ENCODE measurements at places on chromosomes 7 and 10.

GRCh38 chr10:132650611-132651250 is 113.1 kb downstream of the INPP5A start:
- no peak for DNase-seq

DNA sequence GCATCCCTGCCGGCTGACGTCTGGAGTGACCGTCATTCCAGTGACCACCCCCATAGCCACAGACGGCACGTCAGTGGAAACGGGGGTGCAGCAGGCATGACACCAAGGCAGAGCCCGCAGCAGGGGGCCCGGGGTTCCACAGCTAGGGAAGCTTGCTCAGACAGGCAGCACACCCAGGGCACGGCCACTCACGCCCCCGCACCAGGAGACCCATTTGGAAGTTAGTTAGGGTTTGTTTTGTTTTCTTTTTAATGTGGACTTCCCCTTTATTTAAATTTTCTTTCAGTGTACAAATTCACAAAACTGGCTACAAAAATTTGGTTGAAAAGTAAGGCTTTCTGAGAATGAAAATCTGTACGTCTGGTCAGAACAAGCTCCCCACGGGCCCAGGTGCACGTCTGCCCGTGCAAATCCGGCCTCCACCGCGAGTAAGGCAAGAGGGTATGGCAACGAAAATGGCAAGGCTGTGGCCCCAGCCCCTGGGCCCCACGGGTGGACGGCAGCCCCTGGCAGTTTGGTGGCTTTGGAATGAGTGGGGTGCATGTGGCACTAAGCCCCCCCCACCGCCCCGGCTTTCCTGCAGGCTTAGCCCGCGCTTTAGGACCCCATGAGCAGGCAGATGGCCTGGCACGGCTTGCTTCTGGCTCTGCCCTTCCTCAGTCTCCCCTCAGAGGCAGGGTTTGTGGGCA is 124.2 kb downstream of the FAM53B start:
- no peak for DNase-seq

DNA sequence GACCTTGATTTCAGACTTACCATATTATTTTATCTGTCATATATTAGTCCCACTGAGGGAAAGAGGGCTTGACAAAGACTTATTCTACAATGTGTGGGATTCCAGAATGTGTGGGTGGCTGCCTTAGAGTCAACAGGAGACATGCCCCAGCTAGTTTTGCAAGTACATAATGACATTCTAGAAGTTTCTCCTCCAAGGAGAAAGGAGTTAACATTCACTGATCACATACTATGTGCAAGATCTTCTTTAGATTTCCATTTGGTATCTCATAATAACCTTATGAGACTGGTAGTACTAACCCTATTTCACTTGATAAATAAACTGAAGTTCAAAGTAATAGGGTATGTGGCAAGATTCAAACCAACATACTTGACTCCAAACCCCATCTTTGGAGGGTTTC is 25.2 kb downstream of the IRF5 start:
- DNase-seq = no peak

DNA sequence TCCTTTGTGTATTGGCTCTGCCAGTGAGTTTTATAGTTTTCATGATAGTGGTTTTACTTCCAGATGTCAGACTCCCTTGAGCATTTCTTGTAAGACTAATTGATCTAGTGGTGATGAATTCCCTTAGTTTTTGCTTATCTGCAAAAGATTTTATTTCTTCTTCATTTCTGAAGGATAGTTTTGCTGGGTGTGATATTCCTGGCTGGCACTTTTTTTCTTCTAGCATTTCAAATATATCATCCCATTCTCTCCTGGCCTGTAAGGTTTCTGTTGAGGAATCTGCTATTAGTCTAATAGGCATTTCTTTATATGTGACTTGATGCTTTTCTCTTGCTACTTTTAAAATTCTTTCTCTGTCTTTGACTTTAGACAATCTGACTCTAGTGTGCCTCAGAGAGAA is 64.8 kb downstream of the SLC16A9 start:
- DNase-seq = no peak

DNA sequence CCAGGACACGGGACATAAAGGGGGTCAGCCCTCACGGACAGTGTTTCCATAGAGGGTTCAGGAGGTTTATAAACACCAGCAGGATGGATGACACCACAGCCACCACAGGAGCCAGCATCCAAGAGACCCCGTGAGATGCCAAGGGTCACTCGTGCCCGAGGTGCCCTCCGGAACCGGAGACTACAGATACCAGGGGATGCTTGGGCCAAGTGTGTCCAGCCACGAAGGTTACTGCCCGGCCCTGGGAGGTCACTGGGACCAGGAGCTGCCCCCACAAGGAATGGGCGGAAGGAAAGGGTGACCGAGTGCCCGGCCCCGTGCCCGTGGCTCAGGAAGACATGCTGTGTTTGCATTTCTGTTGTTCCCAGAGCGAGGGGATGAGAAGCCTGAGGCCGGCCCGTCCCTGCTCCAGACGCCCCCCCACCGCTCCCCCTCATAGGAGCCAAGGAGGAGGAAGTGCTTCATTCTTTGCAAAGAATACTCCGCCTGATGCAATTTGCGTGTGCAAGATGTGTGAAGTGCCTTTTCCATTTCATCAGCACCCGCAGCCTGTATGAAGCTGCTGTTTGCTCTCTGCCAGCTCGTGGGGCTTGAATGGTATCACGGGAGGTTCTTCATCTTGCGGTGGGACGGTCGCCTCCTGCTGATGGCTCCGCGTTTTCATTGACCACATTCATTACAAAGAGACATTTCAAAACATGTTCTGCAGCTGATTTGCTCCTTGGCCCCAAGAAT is 176.4 kb downstream of the ELFN1 start:
- DNase-seq = no peak
